Right cardiac atrium (tissue), 5 donors: ENCODE measurements at places on chromosomes 6 and 20. TPM values are rescaled to one million over a fixed set of nuclear protein-coding genes. Genes with fewer than 3 reads are reported as not detected.

RIPPLY2 gene
- not detected for total RNA-seq

INSM1 gene
- total RNA-seq = not detected

ZNF334 gene
- total RNA-seq = 1.3 TPM

SIRPA gene
- total RNA-seq = 45.2 TPM

WFDC10B gene
- total RNA-seq = not detected

CTCFL gene
- not detected for total RNA-seq

VSX1 gene
- total RNA-seq = not detected
